ENCODE measurements at places on chromosomes 5 and 9.

DNA sequence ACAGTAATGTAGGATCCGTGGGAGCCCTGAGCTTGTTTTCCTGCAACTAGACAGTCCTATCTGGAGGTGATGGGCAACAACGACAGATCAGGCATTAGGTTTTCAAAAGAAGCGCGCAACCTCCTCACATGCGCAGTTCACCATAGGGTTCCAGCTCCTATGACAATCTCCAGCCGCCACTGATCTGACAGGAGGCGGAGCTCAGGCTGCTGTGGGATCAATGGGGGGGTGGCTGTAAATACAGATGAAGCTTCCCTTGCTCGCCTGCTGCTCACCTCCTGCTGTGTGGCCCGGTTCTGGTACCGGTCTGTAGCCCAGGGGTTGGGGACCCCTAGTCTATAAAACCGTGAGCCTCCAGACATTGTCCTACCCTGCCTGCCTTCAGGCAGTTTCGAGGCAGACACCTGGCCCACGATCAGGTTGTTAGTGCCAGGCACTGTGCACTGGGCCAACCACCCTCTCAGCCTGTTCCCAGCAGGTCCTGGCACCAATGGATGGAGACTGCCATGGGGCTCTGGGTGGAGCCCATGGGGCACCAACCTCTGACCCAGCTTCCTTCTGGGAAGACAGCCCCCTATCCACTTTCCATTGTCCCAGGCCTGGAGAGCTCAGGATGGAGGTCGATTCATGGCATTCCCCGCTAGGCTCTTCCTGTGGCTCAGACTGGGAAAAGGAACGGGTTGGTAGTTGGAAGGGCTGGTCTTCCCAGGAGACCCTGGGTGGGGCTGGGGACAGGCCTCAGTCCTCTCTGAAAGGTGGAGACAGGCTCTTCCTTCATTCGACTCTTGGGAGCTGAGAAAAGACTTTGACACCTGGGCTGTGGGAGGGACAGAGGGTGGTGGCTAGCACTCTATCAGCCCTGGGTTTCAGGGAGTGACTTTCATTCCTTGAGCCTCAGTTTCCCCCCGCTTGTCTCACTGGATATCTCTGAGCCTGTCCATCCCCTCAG lies 1.7 kb downstream of the ENDOG start:
- no peak for DNase-seq

GRCh38 chr9:133981958-133982681 lies 10.0 kb downstream of the VAV2 start:
- DNase-seq: no peak

- DNase-seq: no peak
Observed at GRCh38 chr5:65327582-65327981, 154.1 kb downstream of the ADAMTS6 start.

DNA sequence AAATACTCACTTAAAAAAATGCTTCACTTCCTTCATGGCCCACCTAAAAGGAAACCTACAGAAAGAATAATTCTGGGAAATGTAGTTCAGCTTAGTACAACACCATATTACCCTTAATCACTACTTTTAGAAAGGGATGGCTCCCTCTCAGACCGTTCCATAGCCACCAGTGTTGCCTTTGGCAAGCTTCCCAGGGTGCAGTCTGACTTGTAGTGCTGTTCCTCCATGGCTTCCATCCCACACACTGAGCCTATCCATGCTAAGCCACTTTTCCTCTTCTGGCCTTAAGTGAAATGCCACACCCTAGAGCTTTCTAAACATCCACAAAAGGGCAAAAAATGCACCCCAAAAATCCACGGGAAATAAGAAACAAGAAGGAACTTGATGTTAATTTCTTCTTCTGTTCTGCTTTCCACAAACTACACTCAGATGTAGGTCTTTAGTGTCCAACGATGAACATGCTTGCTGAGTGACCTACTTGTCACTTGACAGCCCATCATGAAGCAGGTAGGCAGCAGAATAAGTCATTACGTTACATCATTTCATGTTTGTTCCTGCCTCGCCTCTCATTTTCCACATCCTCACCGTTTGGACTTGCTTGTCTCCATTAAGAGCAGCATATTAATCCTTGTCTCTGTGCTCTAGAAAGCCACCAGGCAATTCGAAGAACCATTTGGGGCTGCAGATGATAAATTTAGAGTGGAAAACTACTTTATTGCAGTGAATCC lies 391.1 kb upstream of the GRAMD2B start:
- no peak for DNase-seq

DNA sequence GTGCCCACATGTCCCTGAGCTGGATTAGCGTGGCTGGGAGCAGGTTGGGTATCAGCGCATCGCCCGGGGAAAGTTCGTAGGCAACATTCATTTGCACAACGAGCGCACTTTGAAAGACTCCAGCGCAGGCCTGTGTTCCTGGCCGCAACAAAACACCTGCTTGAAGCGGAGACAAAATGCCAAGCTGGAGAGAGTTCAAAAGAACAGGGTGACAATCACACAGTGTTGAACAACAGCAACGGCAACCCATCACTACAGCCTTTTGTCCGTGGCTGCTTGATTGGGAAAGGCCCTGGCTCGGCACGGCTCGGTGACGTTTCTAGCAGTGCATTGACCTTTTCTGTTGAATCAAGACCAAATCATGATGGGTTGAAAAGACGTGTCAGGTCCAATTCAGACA lies 336.3 kb downstream of the IRX1 start:
- DNase-seq: no peak
